Ovary (tissue), 10 donors: ENCODE measurements at places on chromosomes 4 and X. TPM values are rescaled to one million over a fixed set of nuclear protein-coding genes. Genes with fewer than 3 reads are reported as not detected.

The SPANXN4 gene
- polyA plus RNA-seq = not detected

The KCND1 gene
- polyA plus RNA-seq = 1.9 TPM

The GPRASP1 gene
- 47.1 TPM for polyA plus RNA-seq

GRCh38 chr4:82903737-82904136 lies 3.2 kb downstream of the THAP9 start:
- H3K27ac ChIP-seq = no peak overlapping the region
- H3K4me3 ChIP-seq = no peak overlapping the region
- no peak for DNase-seq
- no peaks in the 10 kb centered on the region for H3K27me3 ChIP-seq

GRCh38 chr4:159240687-159241086 lies 137.8 kb downstream of the RAPGEF2 start:
- no peaks in the 10 kb centered on the region for H3K4me1 ChIP-seq
- H3K4me3 ChIP-seq = no peak overlapping the region
- no peaks in the 10 kb centered on the region for H3K36me3 ChIP-seq
- no peak for DNase-seq

- DNase-seq = no peak
- no peak overlapping the region for H3K4me3 ChIP-seq
- H3K4me1 ChIP-seq = no peaks in the 10 kb centered on the region
Measured at GRCh38 chr4:34731070-34731469, 1513.2 kb downstream of the ARAP2 start.

- no peak for DNase-seq
- H3K36me3 ChIP-seq = no peaks in the 10 kb centered on the region
Measured at GRCh38 chr4:138891631-138892031, 124.0 kb upstream of the NOCT start.
